ENCODE measurements at places on chromosomes 1 and 21.

DNA sequence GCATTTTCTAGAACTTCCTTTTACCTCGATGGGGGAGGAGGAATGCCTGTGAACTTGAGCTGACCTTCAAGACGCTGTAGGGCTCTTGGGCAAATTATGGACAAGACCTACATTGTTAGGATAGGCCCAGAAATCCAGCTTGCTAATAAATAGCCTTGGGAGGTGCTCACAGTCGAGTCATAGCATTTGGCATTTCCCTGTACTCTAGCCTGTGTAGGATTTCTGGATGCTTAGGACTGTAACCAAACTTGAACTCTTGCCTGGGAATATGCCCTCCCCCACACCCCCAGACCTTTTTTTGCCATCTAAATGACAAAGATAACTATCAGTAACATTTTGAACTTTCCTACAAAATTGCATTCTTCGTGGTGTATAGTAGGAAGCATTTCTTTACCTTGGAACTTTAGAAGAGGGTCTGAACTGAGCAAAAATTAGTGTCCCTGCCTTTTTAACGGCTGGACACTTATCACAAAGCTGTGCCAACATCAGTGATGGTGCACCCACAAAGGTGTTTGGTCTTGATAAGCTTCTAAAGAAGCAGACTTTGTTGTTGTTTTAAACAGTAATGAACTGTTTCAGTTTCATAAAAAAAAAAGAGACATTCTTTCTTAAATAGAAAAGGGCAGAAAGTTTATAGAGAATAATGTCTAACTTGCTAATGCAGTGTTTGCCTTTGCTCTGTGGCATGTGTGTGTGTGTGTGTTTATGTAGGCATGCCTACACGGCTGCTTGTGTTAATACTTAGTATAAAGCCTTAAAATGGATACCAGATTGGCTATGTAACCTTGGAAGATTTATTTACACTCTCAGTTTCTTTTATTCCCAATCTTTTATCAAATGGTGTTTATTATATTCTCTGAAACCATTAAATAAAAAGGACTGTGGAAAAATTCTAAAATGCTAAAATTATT, 88.2 kb downstream of the NFIA start:
- DNase-seq: no peak

- DNase-seq: no peak
Measured at GRCh38 chr21:35399706-35400105, 350.6 kb upstream of the RUNX1 start.

DNA sequence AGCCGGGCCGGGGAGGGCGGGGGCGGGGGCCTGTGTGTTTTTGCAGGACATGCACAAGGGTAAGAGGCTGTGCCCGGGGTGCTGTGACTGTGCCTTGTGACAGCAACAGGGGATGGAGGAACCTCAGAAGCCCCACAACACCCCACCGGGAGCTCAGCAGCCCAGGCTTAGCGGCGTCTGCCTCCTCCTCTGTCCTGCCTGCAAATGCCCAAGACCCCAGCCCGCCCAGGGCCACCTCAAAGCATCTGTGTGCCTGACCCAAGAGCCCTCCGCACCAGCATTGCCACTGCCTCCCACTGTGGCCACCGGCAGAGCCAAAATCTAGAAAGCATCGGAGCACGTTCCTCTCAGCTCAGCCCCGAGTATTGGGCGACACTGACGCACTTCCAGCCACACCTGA, 2.7 kb upstream of the ACTRT2 start:
- no peak for DNase-seq

- DNase-seq: no peak
Measured at GRCh38 chr1:64183395-64184002, 19.9 kb upstream of the UBE2U start.

DNA sequence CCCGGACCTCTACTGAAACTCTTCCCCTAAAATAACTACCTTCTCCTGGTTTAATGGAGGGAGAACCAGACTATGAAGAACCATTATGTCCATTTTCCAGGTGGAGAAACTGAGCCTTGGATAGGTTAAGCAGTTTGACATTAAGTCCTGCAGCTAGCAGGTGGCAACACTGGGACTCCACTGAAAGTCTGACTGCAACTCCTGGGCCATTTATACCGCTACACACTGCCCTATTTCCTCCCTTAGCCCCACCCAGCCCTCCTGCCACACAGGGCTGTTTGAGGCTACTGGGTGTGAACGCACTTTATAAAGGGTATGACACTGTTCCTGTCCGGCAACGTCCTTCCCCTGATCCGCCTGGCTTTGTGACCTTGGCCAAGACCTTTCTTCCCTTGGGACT, 511 bp upstream of the INPP5B start:
- DNase-seq: no peak
